C1 segment of cervical spinal cord (tissue), 14 donors: ENCODE measurements at places on chromosomes 1 and 21.

DNA sequence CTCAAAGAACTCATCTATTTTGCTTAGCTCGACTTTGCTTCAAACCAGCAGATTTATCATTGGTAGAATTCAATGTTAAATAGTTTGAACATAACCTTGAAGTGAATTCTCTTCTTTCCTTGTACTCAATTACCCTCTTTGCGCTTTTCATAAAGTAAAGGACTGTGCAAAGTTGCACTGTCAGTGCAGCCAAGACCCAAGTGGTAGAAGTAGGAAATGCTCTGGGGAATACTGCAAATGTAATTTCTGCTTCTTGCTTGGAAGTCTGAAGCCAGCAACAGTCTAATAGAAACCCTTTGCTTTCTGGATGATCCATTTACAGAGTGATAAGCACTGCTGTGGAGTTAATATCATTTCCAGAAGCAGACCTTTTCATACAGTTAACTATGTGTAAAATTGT, 936.7 kb upstream of the TMPRSS15 start:
- DNase-seq: no peak

- DNase-seq: no peak
Observed at GRCh38 chr21:38770660-38771059, 35.1 kb upstream of the ETS2 start.

GRCh38 chr1:24986372-24986965, 56.4 kb upstream of the RUNX3 start:
- no peak for DNase-seq

- DNase-seq: no peak
Observed at GRCh38 chr1:212957546-212957945, 7.2 kb downstream of the VASH2 start.

DNA sequence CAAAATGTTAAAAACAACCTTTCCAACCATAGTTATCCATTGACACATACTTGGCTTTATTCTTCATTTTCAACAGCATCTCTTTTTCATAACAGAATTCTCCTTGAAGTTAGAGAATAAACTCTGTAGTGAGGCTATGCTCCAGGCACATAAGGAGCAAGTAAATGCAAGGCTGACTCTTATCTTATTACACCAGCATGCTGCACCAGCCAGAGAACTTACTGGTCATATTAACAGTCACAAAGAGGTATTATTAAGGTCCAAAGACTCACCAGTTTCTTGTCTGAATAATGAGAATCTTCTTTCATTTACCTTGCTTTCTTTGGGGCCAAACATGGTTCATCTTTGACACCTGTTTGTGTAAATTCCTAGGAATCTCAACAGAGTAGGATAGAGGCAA, 71.3 kb upstream of the IVNS1ABP start:
- no peak for DNase-seq

GRCh38 chr1:229582011-229582694, 23.6 kb upstream of the ABCB10 start:
- no peak for DNase-seq

- DNase-seq: no peak
Observed at GRCh38 chr21:38821959-38822682, 16.4 kb downstream of the ETS2 start.

DNA sequence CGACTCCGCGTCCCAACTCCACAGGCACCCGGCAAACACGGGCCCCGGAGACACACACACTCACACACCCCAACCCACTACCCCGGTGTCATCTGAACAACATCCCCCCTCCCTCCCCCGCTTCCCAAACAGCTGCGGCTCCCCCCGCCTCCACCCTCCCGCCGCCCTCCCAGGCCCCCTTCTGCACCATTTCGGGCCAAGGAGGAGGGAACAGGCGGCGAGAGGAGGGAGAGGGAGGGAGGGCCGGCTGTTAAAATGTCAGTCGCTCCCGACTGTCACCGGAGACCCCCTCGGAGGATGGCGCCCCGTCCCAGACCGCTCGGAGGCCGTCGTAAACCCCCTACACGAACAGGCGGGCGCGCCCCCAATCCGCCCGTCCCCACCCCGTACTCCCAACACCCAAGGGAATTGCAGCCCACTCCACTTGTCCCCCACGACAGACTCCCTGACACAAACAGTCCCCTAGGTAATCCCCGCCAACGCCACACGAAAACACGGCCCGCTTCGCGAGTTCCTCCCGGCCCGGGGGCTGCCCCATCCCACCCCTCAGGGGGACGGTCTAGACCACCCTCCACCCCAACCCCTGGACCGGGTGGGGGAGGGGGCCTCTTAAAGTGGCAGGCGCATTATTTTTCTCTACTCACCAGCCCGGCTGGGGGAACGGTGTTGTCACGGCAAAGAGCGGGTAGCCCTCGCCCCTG, 583 bp downstream of the MEF2D start:
- peak; percentile 70 for DNase-seq

DNA sequence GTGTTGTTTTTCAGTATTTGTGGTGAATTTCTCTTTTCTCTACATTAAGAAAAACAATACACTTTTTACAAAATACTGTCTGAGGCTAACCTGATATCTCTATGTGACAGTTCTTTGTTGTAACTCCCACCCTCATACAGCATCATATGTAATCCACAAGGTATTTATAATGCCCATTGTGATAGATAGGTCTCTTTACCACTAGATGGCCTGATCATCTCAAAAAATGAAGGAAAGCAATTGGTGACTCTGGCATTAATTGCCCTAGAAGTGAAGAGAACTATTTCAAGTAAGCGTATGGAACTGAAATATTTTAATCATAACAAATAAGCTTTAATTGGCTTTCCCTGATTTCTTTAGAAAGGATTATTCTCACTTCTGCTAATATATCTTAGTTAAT, 36.2 kb upstream of the HFM1 start:
- no peak for DNase-seq

DNA sequence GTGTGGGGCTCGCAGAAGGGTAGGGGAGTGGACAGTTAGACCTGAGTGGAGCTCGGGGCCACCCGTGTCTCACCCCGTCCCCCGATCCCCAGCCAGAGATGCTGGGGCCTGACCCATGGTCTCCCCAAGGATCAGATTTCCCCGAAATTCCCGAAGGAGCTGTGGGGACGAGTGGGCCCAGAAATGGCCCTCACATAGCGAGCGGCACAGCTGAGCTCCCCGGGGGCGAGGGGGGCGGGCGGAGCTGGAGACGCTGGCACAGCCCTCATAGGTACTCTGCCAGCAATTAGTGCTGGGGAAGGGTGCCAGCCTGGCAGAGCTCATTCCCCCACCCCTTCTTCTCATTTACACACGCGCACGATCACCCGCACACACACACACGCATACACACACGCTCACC, 9.2 kb downstream of the CASZ1 start:
- no peak for DNase-seq

GRCh38 chr1:229507502-229507901, 639 bp downstream of the NUP133 start:
- DNase-seq: no peak

- DNase-seq: no peak
Observed at GRCh38 chr1:229108598-229109201, 162.2 kb upstream of the RAB4A start.

DNA sequence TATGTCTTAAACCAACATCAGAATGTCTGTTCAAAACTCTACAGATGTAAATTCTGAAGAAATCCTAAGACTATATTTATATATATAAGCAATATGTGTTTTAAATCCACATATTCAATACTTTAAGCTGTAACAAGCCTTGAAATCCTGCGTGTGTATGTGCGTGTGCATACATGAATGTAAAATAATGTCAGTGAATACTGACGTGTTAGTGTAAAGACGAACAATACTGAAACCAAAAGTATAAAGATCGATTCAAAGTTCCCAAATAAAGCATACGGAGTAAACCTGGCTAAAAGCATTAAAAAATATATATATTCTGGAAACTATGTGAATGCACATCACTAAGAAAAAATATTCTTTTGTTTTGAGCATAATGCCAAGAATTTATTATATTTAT, 668.6 kb upstream of the NCAM2 start:
- no peak for DNase-seq

- DNase-seq: no peak
Observed at GRCh38 chr1:102586022-102586421, 522.3 kb downstream of the COL11A1 start.

DNA sequence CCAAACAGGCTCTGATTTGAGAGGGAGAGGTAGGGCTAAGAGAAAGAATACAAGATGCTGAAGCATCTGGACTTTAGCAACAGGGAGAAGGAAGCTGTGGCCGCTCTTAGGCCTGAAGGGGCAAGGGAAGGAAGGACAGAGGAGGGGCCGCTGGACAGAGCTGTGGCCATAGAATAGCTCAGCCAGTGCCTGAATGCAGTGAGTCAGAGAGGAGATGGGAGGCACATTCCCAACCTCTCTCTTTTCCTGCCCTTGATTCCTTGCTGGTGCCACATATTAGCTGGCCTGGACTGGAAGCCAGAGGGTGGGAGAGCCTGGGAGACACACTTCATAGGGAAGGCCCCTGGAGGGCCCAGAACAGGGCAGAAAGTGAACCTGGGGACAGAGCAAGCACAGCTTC, 83.4 kb upstream of the POU3F1 start:
- no peak for DNase-seq

GRCh38 chr1:172136925-172137324, 283.6 kb upstream of the C1orf105 start:
- no peak for DNase-seq

DNA sequence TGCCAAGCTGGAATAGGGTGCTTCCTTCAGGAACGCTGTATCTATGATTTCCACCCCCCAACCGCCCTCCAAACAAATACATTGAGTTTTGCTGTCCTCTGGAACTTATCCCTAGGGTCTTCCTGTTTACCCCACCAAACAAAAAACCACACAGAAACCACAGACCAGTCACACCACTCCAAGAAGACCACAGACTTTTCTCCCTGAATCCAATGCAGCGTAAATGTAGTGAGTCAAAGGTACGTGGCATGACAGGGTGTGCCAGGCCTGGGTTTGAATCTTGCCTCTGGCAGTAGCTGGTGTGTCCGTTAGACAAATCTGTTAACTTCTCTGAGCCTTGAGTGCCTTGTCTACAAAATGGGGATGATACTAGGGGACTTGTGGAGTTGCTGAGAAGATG, 27.8 kb downstream of the ASAP3 start:
- DNase-seq: no peak

GRCh38 chr1:221761354-221762002, 19.6 kb upstream of the DUSP10 start:
- DNase-seq: no peak

- DNase-seq: no peak
Observed at GRCh38 chr1:201988601-201989000, 6.2 kb downstream of the RNPEP start.

DNA sequence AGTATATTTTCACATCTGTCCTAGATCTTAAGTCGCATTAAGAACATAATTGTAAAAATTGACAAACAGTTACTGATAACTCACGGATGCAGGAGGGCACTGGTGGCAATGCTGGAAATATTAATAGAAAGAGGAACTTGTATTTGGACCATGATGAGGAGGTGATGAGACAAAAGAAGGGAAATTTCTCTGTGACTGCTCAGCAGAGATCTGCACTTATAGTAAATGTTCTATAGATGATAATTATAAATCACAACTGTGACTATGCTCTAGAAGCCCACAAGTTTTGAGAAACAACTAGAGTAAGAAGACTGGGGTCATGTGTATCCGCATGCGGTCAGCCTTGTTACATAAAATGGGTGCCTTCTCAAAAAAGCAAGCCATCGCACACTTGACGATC, 8.7 kb upstream of the DUSP12 start:
- DNase-seq: no peak

DNA sequence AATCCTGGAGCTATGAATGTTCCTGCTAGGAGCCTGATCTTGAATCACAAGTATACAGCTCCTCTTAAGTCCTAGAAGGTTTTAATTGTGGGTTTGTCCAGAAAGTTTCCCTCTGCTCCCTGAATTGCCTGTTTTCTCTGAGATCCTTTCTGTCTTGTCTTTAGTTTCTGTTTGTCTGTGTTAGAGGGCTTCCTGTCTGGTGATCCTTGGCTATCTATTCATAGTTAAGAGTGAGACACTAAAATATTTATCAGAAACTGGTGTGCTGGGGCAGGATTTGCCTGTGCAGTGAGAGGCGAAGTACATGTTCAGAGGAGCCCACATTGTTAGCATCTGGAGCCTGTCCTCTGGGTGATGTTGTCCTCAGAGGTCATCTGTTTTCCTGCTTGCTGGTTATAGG, 45.4 kb downstream of the ETS2 start:
- DNase-seq: no peak

DNA sequence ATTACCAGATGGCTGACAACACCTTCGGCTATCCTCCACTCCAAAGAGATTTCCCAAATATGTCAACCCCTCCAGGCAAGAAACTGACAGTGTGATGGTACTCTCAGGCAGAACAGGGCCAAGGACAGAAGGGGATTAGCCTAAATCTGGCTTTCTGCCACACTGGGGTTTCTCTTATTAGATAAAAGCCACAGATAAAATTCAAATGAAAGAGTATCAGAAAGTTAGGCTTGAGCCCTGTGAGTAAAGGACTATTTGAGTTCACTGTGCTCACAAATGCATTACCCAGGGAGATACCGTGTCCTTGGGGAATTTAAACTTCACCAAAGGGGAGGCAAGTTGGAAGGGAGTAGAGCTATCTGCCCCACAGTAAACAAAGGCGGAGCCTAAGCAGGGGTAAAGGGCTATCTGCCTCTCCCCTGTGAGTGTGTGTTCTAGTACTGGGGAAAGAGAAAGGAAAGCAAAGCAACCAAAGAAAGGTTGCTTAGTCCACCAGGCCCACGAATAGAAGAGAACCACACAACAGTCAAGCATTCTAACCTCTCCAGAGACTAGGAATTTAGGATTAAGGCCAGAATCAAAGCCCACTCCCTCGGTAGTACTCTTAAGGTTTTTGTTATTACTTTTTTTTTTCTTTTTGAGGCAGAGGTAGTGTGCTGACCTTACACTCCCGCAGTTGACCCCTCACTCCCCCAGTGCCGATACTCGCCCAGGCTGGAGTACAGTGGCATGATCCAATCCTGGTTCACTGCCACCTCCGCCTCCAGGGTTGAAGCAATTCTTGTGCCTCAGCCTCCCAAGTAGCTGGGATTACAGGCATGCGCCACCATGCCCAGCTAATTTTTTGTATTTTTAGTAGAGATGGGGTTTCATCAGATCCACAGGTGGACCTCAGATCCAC, 12.7 kb downstream of the TPM3 start:
- no peak for DNase-seq

DNA sequence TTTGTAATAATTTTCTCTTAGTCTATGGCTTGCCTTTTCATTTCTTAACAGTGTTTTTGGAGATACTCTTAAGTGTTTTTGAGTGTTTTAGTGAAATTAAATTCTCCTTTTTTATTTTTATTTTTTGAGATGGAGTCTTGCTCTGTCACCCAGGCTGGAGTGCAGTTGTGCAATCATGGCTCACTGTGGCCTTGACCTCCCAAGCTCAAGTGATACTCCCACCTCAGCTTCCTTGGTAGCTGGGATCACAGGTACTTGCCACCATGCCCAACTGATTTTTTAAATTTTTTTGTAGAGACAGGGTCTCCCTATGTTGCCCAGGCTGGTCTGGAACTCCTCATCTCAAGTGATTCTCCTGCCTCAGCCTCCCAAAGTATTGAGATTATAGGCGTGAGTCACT, 240.3 kb downstream of the PLPP3 start:
- DNase-seq: no peak

DNA sequence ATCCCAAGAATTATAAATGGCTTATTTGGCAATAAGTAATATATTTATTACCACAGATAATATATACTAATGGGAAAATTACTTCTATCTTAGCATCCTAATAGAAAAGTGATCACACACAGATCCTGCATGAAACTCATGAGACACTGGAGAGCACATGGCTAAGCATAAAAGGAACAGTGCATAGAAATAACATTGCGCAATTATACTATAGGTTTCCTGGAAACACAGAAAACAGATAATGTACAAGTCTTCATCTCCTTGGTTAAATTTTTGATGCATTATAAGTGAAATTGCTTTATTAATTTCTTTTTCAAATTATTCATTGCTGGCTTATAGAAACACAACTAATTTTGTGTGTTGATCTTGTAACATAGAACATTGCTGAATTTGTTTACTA, 210.4 kb downstream of the USH2A start:
- no peak for DNase-seq
